ENCODE measurements at places on chromosomes 16 and 17.

GRCh38 chr17:60095381-60095780 lies 16.7 kb upstream of the HEATR6 start:
- no peak for DNase-seq

DNA sequence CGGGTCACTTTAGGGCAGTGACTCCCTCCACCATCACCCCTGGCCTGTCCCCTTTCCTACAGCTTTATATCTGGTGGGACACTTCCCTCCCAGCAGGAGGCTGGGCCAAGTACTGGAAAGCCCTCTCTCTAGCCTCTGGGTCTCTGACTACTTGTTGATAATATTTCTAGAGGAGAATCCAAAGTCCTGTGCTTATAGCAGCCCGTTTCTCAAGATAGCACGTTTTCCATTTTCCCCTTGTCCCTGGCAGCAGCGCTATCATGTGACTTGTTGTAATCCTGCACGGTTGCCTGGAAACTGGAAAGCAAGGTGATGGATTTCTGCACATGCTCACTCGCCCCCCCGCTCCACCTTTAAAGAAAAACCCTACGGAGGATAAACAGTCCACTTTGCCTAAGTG lies 3.3 kb upstream of the AXIN2 start:
- DNase-seq, result no peak

DNA sequence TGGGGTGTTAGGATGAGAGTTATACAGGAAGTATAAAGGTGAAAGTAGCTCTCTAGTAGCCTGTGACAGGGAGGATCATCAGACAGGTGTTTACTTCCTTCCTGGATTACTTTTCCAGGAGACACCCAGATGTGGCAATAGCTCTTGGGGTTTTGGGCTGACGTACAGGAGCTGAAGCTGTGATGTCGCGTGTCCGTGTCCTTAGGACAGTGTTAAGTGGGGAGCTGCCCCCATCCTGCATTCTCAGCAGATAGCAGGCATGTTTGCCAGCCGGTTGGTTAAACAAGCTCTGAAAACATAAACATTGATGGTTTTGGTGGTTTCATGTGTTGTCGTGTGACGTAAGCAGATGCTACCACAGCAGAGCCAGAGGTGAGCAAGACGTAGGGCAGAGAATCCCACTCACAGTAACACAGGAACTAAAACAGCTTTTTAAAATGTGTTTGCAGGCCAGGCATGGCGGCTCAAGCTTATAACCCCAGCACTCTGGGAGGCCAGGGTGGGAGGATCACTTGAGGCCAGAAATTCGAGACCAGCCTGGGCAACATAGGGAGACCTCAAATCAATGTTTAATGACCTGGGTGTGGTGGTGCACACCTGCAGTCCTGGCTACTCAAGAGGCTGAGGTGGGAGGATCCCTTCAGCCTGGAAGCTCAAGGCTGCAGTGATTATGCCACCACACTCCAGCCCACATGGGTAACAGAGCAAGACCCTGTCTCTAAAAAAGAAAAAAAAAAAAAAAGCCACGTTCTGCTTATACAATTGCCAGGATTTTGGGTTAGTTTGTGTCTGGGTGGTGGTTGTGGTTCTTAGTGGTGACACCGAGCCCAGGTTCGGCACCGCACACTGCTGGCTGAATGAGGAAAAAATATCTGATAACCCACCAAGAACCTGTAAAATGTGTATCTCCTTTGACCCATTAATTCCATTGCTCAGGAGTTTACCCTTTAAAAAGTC lies 18.2 kb upstream of the IL17C start:
- no peak for DNase-seq

DNA sequence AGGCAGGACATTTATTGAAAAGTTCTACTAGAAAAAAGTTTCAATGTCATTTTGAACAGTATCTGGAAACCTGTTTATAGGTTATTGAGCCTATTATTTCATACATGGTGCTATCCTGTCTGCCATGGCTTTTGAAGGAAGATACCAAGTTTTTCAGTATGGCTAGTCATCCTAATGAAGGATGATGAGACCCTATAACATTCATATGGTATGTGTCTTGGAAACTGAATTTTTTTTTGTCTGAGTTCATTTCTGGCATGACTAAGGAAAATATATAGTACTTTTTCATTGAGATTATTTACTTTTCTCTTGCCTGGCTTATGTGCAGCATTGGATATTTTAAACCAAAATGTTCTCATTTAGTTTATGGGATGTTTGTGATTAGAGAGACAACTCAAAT lies 30.2 kb downstream of the CLTC start:
- no peak for DNase-seq

GRCh38 chr16:70803319-70803718 lies 2.4 kb upstream of the VAC14 start:
- no peak for DNase-seq

- no peak for DNase-seq
Observed at GRCh38 chr17:266701-267667, 85.5 kb upstream of the DOC2B start.

Data from NCI-H2029 (cell line).